Head of caudate nucleus (tissue), 42 donors: ENCODE measurements at places on chromosomes 6 and 20.
A peak's percentile ranks its signal among the peaks of the same experiment; 100 is the strongest.

DNA sequence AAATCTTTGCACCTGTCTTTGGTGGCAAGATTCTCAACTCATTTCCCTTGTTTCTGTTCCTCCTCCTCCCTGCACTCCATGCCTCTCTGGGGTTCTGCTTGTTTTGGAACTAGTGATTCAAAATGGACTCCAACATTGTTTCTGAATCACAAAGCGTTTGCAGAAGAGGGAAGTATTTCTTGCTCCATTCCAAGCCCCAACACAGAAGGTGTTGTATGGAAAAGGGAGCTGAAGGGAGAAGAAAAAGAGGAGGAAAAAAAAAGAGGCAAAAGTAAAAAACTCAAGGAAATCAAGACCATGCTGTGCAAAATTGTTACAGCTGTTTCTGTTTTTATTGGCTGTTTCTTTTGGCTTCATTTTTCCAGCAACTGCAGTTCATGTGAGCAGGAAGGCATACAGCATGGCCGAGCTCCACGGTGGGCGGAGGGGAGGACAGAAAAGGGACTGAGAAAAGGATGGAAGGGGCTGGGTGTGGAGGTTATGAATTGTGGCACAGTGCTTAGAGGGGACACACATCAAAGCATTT lies 66.9 kb upstream of the PRL start:
- DNase-seq, result no peak

DNA sequence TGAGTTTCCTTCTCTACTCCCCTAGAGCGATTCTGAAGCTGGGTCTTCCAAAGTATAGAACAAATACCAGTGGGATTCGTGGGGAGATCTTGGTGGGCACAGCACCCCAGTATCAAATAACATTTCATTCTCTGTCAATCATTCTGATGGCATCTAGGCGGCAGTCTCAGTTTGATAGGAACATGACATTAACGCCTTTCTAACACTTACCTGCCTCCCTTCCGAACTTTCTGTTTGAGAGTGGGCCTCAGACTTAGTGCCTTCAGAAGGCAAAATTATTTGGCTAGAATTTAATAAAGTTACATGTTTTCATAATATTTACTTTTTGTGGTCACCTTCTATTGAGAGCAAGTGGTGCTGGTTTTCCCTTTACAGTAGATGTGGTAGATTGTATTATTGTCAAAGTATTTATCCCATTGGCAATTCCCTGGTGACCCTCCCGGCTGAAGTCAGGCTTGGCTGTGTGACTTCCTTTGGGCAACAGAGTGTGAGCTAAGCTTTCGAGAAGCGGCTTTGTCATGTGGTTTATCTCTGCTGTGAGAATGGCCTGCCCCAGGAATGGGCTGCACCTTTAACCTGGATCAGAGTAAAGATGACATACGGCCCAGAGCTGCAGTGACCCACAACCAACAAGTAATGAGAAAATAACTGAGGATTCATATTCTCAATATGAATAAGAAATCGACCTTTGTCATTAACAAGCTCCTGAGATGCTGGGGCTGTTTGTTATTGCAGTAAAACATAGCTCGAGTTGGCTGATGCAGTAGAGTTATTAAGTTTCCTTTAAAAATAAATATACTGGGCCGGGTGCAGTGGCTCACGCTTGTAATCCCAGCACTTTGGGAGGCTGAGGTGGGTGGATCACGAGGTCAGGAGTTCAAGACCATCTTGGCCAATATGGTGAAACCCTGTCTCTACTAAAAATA lies 45.2 kb upstream of the PTPN1 start:
- no peak for DNase-seq

DNA sequence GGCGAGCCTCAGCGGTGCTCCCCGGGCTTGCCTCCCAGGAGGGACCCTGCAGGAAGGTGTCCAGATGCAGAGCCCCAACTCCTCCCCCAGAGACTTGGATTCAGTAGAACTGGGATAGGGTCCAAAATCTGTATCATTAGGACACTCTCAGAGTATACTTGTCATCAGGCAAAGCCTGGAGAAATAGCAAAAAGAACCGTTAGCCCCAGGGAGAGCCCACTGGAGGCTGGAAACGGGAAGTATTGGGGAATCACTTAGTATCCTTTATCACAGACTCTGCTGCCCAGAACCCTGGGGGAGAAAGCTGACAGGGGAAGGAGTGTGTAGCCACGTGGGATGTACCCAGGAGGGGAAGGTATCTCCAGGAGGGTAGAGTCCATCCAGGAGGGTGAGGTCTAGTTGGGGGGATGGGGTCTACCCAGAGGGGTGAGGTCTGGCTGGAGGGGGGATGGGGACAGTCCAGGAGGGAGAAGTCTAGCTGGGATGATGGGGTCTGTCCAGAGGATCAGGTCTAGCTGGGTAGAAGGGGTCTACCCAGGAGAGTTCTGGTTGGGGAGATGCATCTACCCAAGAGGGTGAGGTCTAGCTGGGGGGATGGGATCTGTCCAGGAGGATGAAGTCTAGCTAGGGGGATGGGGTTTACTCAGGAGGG lies 107.2 kb downstream of the LY86 start:
- DNase-seq, result no peak

DNA sequence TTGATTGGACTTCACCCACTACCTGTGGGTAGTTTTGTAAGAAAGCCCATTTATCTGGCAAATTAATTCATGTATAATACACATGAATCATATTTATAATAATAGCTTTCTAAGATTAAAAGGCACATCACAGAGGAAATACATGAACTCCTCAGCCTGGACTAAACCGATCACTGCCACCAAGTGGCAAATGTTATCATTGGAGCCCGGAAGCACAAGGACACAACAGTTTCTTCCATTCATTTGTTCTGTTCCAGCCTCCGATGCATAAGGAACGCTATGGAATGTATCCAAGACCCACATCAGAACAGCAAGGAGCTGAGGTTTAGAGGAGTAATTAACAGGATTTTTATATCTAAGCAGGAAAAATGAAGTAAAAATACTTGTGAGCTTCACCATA lies 13.9 kb upstream of the IPCEF1 start:
- DNase-seq, result peak; percentile 58

- no peak for DNase-seq
Measured at GRCh38 chr6:147603392-147604081, 95.0 kb downstream of the SAMD5 start.

- DNase-seq, result no peak
Measured at GRCh38 chr6:132072271-132072670, 121.1 kb upstream of the CCN2 start.

- DNase-seq, result no peak
Measured at GRCh38 chr20:44436393-44436792, 39.3 kb upstream of the TTPAL start.

DNA sequence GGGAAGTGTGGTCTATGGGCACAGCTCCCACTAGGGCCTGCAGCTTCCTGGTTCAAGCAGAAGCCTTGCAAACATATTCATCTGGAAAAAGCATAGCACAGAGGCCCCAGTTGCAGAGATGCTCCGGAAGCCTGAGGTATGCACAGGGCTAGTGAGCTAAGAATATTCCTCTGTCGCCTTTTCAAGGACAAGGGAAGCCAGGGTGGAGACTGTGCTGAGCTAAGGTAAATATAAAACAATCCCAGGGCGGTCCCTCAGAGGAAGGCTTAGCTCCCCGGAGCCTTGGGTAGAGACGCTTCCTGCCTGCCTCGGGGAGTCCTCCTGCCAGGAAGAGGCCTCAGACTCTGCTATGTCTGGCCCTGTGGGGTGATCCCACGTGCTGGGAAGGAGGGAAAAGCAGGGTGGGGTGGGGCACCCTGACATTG lies 134.8 kb upstream of the FOXA2 start:
- DNase-seq, result no peak

- no peak for DNase-seq
Measured at GRCh38 chr20:51365670-51366069, 176.8 kb downstream of the NFATC2 start.

GRCh38 chr6:79137671-79138070 lies 59.6 kb upstream of the PHIP start:
- no peak for DNase-seq

- DNase-seq, result peak; percentile 18
Measured at GRCh38 chr20:48236000-48236970, 451.0 kb upstream of the SULF2 start.

DNA sequence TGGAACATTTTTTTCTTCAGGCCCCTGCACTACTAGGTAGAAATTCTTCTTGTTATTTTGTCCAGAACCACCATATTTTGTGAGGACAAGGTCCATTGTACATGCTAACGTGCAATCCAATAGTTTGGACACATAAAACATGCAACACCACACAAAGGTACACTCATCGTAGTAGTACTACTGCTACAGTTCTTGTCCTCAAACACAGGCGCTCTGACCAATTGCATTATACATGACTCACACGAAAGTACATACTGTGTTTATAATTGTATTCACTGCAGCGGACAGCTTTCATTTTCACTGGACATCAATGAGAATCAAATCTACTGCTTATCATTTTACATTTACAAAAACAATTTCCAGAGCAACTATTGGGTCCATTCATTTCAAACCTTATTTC lies 15.3 kb upstream of the SMLR1 start:
- DNase-seq, result no peak

GRCh38 chr20:46178891-46179290 lies 60.8 kb downstream of the CD40 start:
- DNase-seq, result no peak

DNA sequence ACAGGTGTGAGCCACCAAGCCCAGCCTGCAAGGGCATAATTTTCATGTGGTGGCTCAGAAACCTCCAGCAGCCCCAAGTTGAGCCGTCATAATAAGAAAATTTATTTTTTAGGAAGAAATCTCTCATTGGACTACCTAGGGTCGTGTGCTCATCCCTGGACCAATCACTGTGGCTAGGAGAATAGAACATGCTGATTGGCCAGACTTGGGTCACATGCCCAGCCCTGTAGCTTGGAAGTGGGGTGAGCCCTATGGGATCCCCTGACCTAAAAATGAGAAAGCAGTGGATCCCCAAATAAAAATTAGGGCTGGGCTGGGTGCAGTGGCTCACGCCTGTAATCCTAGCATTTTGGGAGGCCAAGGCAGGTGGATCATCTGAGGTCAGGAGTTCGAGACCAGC lies 155.3 kb downstream of the ZNF217 start:
- no peak for DNase-seq

DNA sequence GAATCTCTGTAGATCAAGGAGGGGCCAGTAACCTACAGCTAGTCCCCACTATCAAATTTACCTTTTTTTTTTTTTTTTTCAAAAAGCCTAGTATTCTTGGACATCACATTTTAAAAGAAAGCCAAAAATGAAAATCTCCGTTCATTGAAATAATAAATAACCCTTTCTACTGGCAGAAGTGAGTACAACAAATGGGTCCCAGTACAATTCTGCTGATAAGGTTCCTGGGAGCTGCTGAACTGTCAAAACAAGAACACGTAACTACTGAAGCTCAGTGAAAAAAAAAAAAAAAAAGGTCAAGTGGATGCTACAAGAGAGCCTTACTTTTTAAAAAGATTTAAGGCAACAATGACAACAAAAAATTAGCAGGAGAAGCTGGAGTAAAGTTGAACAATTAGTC lies 464.9 kb downstream of the EPM2A start:
- DNase-seq, result no peak

GRCh38 chr6:119604124-119604523 lies 254.6 kb upstream of the MAN1A1 start:
- DNase-seq, result no peak

GRCh38 chr20:60540591-60540990 lies 582.4 kb downstream of the CDH26 start:
- DNase-seq, result no peak

GRCh38 chr20:49386848-49387580 lies 95.5 kb downstream of the KCNB1 start:
- DNase-seq, result no peak

- peak; percentile 34 for DNase-seq
Measured at GRCh38 chr6:53361549-53362031, 12.8 kb upstream of the ELOVL5 start.

DNA sequence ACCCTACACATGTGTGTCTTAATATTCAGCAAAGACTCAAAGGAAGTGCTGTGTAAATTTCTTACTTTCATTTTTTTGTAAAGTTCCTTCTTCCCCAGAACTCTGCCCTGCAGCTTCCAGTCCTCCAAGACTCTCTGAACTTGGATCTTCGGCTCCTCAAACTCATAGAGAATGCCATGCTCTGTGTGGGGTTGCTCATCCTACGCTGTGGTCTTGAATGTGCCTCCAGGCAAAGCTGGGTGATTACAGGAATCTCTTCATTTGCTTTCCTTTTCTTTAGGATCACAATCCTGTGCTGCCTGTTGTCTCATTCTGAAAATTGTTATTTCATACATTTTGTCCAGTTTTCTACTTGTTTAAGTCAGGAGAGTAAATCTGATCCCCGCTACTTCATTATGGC lies 14.5 kb upstream of the CDC5L start:
- no peak for DNase-seq

- no peak for DNase-seq
Measured at GRCh38 chr6:51161752-51162151, 343.1 kb downstream of the TFAP2B start.

DNA sequence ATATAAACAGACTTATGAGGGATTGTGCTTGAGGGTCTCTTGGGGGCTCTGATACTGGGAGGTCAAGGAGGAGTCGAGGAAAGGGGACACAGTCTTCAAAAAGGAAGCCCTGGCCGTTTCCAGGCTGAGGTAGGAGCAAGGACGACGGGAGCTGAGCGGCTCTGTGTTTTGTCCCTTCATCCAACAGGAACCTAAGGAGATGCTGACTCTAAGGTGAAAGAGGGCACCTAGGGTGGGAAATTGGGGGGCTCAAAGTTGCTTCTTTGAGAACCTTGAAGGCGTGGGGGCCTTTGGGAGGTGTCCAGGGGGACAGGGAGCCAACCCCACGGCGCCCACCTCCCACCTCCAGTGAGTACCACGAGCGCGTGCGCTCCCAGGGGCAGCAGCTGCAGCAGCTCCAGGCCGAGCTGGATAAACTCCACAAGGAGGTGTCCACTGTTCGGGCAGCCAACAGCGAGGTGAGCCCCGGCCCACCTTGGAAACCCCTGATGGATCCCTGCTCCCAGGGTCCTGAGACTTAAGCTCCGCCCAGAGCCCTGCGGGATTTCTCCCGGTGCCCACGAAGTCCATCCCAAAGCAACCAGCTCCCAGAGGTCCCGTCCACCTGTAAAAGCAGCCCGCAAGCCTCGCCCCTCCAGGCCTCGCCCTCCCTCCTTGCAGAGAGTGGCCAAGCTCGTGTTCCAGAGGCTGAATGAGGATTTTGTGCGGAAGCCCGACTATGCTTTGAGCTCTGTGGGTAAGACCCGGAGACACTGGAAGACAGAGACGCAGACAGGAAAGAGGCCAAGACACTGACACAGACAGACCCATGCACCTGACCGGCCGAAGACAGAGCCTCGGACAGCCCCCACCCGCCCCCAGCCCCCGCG lies 2.9 kb downstream of the SPAG4 start:
- peak; percentile 22 for DNase-seq

DNA sequence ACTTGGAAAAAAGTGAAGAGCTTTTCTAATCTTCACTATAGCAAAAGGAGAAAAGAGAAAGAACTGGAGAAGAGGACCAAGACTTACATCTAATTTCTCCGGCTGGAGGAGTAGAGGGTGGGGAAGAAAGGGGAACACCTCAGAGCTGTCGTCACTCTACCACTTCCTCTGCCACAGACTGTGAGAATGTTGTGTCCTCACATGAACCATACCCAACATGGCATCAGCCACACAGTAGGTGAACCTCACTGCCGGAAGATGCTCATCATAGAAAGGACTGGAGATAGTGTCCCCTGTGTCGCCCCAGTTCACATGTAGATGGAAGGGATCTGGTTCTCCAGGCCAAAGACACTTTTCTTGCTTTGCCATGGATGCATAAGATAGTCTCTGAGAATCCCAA lies 604.4 kb upstream of the NOX3 start:
- no peak for DNase-seq
